Fibroblast of villous mesenchyme (primary cell): ENCODE measurements at places on chromosomes 2 and 18. TPM values are rescaled to one million over a fixed set of nuclear protein-coding genes. Genes with fewer than 3 reads are reported as not detected.

DNA sequence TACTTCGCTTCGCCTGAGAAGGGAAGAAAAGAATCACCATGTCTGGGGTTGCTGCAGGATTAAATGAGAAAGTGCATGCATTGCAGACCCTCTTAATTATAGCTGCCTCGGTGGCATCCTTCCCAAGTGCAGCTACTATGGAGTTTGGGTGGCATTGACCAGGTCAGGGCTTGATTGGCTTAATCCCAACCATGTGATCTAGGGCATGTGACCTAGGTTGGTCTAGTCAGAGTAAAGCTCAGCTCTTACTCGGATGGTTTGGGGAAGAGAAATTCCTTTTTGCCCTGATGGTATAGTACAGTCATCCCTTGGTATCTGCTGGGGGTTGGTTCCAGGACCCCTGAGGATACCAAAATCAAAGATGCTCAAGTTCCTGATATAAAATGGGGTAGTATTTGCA, 178.2 kb upstream of the RAB12 start:
- no peak for DNase-seq

DNA sequence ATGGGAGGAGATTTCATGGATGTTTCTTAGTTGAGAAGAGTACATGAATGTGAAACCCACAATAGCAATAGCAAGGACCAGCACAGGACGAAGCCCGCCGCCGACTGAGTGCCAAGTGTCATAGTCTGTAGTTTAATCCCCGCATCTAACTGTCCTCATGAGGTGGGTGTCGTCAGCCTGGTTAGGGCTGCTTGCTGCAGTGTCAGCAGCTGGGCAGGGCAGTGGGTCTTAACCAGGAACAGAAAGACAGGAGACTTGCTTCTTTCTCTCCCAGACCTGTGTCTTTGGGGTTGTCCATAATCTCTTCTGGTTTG, 146.6 kb downstream of the VAPA start:
- no peak for DNase-seq

DNA sequence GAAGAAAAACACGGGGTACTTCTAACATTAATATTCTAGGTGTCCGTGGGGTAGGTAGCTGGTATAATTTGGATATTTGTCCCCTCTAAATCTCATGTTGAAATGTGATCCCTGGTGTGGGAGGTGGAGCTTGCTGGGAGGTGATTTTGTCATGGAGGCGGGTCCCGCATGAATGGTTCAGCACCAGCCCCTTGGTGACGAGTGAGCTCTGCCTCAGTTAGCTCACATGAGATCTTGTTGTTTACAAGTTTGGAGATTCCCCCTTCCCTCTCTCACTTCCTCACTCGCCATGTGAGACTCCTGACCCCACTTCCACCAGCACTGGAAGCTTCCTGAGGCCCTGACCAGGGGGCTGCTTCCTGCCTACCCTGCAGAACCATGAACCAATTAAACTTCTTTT, 35.4 kb upstream of the DNER start:
- DNase-seq = no peak

Gene ASIC4
- total RNA-seq = under 0.01 TPM in 1 of 2 replicates, not detected in the other

Gene ATP6V1B1
- total RNA-seq = 0.97 TPM in 1 of 2 replicates, not detected in the other
